ENCODE measurements at places on chromosomes 13 and 19.

GRCh38 chr19:34118879-34119748 lies 53.2 kb upstream of the LSM14A start:
- no peak for DNase-seq

DNA sequence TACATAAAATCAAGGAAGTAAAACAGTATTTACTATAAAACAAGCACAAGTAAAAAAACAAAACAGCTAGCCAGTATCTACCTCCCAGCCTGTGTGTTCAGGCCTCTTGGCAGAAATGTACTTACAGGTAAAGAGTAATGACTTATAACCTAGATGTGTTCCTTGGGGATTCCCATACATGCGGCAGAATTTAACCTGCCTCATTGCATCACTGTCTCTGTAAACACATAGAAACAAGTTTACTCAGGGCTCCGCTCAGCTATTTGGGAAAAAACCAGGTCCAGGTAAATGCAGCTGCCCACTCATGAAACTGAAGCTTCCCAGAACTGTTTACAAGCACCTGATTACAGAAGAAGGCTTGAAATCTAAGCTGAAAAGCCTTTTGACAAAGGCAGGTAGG lies 50.7 kb upstream of the SERP2 start:
- no peak for DNase-seq

GRCh38 chr13:22126433-22127021 lies 455.7 kb downstream of the FGF9 start:
- DNase-seq, result no peak

- peak; percentile 97 for DNase-seq
Observed at GRCh38 chr19:38849860-38850435, at the start of gene HNRNPL. TSS of gene HNRNPL (minus strand) at chr19:38849986. CDS start at chr19:38849966, 20 bp downstream.

GRCh38 chr19:47836038-47836437 lies 14.3 kb downstream of the CRX start:
- no peak for DNase-seq

DNA sequence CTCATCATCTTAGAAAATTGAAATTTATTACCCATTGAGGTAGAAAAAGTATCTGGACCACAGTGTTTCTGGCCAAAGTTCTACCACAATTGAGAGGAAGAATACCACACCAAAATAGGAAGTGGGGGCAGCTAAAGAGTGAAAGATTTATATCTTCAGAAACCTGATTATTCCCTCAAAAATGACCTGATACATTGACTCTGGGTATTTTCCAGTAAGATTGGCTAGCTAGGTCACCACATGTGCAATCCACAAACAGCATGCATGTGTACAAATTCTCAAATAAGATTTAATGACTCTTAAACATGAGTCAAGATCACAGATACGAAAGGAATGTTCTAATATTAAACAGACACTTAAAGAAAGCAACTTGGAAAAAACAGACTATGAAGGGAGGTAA lies 1516.2 kb upstream of the PCDH20 start:
- DNase-seq, result no peak

DNA sequence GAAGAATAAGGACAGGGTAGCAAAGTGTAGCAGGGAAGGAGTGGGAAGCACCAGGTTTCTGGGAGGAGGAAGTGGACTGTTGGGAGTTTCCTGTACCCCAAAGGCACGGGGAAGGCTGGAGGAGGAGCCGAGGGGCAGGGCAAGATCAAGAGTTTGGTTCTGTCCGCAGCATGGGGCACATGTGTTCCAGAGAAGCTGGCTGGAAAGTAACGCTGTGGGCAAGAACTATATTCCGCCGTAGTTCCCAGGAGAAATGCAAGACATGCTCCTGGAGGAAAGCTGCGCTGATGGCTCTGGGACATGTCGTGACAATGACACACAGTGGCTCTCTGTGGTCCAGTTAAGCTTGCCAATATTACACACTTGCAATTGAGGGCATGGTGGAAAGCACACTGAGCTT lies 51.7 kb upstream of the KPNA3 start:
- DNase-seq, result no peak

DNA sequence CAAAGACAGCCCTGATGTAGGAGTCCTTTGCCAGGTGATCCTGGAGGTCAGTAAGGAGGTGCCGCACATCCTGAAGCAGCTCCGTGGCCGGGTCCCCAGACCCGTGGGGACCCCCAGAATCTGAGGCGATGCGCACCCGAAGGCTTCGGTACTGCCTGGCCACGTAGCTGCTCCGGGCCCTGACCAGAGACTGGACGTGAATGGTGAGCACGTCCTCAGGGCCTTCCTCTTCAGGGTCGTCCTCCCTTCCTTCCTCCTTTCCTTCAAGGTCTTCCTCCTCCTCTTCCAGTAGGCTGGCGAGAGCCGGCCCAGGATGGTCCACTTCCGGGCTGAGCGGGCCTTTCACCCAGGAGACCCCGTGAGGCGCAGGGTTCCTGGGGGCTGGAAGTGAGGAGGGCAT lies 7.5 kb downstream of the RINL start:
- DNase-seq, result no peak

- no peak for DNase-seq
Observed at GRCh38 chr13:83297586-83298290, 584.5 kb downstream of the SLITRK1 start.

DNA sequence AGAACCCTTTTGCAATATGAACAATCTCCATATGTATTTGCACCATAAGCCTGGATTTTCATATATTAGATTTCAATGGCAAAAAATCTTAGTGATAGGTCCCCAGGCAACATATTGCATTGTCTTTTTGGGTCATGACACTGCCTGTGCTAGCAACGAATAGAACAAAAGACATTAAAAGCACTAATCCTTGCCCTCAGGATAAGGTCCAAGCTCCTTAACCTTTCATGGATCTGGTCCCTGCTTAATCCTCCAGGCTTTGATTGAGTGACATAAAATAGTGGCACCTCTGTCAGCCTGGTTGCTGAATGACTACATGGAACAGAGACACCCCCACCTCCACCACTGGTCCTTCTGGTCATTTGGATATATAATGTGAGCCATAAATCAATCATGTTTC lies 134.4 kb downstream of the RBM26 start:
- no peak for DNase-seq

GRCh38 chr19:54281007-54281728 lies at the start of gene LILRB2:
TSS of gene LILRB2 (minus strand) at chr19:54281110. CDS start at chr19:54280496, 614 bp downstream.
- DNase-seq, result no peak

GRCh38 chr19:46537136-46538097 lies 41.8 kb upstream of the PNMA8B start:
- DNase-seq, result peak; percentile 48

- no peak for DNase-seq
Observed at GRCh38 chr19:49830766-49831165, 12.7 kb downstream of the MED25 start.

GRCh38 chr19:27971071-27971470 lies 1241.9 kb downstream of the UQCRFS1 start:
- no peak for DNase-seq

- DNase-seq, result no peak
Observed at GRCh38 chr13:60402022-60402421, 5.0 kb downstream of the TDRD3 start.

- no peak for DNase-seq
Observed at GRCh38 chr13:84136582-84136981, 254.3 kb upstream of the SLITRK1 start.

DNA sequence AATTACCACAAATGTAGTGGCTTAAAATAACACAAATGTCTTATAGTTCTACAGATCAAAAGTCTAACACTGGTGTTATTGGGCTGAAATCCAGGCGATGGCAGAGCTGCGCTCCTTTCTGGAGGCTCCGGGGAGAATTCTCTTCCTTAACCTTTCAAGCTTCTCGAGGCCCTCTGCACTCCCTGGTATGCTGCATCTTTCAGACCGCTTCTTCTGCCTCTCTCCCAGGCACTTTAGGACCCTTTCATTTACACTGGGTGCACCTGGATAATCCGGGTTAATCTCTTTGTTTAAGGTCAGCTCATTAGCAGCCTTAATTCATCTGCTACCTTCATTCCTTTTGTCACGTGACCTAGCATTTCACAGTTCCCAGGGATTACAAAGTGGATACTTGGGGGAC lies 211.3 kb upstream of the RFC3 start:
- no peak for DNase-seq

GRCh38 chr13:50425772-50426171 lies 410.5 kb downstream of the KCNRG start:
- no peak for DNase-seq

DNA sequence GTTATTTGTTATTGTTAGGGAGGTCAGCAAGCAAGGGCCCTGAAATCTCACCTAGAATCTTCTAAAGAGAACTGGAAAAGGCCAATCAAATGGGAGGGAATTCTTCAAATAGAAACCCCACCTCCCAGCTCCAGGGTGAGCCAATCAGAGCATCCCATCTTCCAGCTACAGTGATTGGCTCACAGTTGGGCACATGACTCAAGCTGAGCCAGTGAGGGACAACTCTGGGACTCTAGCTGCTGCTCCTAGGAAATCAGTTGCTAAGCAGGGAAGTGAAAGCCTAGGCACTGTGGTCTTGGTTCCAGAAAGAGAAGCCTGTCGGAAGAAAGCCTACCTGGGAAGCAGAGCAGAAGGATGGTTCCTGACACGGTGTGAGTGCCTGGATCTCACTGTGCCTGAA lies 13.4 kb downstream of the TM6SF2 start:
- no peak for DNase-seq

- DNase-seq, result no peak
Observed at GRCh38 chr13:106286811-106287210, 248.7 kb downstream of the EFNB2 start.

DNA sequence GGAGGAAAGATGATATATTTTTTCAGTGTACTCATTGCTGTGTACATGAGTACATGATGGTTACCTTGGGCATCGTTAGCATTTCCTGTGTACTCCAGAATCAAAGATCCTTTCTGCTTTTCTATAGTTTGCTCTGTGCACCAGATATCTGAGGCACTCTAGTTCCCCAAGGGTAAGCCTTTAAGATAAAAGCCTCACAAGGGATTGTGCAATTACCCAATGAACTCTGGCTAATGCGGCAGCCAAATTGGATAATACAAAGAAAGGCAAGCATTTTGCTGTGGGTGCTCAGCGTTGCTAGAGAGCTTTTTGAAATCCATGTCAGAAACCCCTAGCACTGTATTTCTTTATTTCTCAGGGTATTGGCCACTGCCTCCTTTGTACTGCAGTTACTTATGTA lies 2.9 kb downstream of the CYSLTR2 start:
- no peak for DNase-seq

DNA sequence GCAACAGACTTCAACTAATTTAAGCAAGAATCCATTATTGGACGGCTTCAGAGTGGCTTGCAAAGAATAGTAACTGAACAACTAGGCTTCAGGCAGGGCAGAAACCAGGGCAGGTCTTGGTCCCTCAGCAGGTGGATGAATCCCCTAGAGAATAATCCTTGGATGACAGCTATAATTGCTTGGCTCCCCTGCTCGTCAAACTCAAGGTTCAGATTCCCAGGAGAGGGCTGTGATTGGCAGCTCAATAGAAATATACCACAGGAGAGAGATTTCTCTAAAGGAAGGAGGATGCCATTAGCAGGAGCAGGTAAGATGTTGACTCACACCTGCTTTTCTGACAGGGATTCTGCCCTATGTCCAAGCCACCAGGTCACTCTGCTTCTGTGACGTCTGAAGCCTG lies 89.6 kb upstream of the PCDH8 start:
- no peak for DNase-seq

DNA sequence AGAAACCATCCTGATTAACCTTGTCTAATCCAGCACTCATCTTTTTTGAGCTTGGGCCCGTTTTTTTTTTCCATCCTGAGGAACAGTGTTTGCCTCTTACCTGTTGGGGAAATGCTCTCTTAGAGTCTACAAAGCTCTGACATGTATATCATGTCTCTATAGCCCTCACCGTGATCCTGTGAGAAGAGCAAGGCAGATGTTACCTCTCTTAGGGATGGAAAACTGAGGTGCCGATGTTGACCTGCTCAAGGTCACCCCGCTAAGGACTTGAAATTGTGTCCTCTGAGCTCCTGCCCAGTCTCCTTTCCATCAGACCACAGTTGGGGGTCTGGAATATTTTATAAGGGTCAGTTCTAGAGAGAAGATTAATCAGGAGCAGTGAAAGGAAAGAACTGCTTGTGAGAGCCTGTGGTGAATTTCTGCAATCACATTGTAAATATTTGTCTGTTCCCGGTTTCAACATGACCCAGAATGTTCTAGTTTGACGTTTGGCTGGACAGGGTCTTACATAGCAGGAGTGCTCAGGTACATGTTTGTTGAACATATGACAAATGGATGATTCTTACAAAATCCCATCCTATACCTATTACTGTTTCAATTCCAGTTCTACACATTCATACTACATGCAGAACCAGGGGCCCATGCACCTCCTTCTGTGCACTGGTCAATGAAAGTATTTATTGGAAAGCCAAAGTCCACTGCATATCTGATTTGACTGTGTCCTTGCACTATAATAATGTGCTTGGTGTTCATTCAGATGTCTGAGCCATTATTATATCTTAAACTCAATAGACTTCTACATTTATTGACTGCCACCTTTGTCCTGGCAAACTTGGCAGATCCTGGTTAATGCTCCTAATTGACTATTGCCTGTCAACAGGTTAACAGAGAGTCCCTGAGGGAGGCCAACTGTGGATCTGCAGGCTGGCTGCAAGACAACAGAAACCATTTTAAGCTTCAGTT lies 12.1 kb downstream of the SLC25A15 start:
- DNase-seq, result no peak

DNA sequence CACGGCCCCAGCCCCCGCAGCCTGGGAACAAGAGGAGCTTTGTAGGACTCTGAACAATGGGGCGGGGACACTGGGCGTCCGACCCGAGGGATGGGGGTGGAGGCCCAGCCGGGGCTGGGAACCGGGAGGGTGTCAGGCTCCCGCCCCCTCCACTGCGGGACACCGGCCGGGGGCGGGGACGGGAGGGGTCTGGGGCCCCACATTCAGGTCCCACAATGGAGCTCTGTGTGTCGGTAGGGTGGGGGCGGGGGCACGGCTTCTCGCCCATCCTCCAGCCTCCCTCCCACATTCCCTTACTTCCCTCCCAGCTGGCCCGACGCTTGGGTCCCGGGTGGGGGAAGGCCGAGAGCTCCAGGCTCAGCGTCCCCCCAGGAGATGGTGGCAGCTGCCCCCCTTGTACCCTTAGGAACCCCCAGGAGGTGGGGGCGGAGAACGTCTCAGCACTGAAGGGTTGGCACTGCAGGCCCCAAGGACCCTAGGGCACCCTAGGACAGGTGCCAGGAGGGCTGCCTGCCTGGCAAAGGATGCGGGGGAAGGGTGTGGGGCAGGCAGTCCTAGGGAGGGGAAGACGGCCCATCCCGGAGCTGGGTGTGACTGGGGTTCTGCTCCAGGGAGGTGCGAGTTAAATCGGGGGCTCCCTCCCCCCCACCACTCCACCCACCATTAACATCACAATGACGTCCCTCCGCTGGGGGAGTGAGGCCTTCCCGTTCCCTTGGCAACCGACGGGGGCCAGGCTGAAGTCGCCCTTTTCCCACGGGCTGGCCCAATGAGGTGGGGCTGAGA lies 5.3 kb downstream of the TTYH1 start:
- no peak for DNase-seq

DNA sequence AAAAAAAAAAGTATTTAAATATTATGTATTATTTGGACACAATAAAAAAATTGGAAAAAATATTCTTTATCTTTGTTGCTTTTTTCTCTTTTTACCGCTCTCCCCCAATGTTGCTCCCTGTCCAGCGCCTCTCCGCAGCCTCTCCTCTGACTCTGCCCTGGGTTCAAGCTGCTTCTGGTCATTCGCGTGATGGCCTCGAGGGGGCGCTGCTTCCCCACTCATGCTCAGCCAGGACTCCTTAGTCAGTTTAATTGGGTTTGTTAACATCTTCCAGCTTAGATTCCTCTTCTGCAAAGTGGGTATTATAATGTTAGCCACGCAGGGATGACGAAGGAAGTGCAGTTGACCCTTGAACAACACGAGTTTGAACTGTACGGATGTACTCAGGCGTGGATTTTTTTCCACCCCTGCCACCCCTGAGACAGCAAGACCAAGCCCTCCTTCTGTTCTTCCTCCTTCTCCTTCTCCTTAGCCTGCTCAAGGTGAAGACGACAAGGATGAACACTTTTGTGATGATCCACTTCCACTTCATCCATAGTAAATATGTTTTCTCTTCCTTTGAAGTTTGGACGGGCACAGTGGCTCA lies 4.9 kb upstream of the NWD1 start:
- DNase-seq, result no peak
